ENCODE measurements at places on chromosomes 5 and 9.

DNA sequence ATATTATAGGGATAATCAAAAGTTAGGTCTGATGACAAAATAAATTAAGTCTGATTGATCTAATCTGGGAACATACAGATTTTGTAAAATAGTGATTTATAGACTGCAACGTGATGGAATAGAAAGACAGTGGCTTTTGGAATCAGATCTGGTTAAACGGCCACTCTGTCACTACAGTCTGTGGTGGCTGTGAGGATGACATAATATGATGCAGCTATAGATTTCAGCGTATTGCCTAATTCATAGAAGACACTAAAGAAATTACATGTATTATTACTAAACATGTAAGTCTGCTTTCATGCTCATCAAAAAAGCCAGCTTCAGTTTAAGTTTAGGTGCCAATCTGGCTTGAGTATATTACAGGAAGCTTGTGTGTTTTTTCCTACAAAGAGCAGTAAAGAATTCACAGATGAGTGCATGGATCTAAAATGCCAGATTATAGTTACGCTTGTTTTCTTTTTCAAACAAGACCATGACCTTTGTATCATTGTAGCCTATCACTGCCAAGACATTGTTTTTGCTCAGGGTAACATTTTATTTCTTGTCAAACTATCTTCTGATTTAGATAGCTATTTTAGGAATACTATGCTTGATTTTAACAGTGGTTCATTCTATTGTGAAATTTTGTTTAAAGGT is 25.7 kb downstream of the CPEB4 start:
- DNase-seq = no peak

GRCh38 chr5:72125941-72126620 is 18.8 kb downstream of the MAP1B start:
- no peak for DNase-seq

DNA sequence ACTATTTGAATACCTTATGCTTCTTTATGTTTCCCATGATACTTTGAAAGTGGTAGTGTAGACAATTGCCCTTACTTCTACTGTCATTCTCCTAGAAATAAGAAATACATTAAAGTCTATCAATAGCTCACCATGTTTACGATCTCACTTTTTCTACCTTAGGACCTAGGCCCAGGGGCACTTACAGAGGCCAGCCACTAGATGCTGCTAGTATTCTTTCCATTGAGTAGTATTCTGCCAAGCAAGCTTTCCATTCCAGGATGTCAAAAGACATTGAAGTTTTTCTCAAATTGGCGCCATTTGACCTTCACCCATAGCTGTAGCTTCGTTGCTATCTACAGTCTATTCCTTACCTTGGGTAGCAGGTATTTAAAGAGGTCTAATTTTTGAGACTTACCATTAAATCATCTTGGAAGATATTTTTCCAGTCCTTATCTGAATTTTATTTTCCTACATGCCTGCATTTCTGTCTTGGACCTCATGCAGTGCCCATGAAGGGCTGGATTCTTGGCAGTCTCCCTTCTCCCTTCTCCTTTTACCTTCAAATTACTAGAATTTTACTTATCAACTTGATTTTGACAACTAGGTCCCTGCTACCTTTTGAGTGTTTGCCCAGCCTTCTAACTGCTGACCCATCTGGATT is 246.0 kb upstream of the NUDT12 start:
- no peak for DNase-seq

DNA sequence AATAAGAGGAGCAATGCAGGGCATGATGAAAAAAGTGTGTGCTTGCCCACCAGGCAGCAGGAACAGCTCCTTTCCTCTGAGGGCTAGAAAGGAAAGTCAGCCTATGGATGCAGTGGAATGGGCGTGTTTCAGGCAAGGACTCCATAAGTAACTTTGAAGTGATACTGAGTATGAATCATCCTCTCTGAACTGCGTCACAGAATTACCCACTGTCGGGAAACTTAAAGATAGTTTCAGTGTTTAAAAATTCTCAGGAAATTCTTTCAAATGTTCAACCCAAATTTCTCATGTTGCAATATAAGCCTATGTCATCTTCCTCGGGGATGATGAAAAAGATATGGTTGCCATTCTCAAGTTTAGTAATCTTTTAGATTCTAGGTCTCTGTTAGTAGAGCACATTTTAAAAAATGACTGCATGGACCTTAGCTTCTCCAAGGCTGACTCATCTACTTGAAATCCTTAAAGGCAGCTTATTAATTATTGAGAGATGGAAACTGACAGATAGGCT is 27.7 kb downstream of the PTCD2 start:
- no peak for DNase-seq

- DNase-seq = no peak
Observed at GRCh38 chr5:25516141-25516540, 871.4 kb upstream of the CDH10 start.

DNA sequence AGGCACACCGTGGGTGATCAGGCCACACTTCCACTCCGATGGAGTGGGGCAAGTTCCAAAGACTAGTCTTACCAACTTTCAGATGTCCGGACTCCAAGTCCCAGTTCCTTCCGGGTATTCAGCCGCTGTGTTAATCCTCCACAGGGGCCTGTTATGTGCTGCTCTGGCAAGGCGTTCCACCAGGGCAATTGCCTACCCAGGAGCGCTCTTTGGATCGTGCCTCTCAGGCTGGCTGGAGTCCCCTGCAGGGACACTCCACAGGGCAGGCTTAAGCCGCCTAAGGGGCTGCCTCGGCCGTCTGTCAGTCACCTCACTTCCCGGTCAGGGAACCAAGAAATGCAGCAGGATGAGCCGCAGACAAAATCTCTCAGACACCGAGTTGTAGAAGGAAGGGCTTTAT is 118.7 kb upstream of the CCNG1 start:
- no peak for DNase-seq

- no peak for DNase-seq
Observed at GRCh38 chr5:81626524-81626923, 124.4 kb downstream of the SSBP2 start.

DNA sequence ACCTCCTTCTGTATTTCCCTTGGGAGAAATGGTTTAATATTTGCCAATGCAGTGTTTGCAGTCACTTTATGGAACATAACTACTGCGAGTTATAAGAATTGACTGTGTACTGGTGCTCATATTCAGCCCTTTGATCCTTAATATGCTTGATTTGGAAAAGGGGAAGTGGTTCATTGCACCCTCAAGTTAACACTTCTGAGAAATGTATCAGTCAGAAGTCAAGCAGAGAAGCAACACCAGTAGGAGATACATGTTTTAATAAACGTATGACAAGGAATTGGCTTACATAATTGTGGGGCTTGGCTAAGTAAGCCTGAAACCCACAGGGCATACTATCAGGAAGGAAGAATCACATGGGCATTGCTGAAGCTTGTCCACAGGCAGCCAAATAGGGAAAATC is 131.0 kb upstream of the SPRY4 start:
- no peak for DNase-seq

All from central memory CD8-positive, alpha-beta T cell (primary cell).